ENCODE measurements at places on chromosomes 11 and 22.

DNA sequence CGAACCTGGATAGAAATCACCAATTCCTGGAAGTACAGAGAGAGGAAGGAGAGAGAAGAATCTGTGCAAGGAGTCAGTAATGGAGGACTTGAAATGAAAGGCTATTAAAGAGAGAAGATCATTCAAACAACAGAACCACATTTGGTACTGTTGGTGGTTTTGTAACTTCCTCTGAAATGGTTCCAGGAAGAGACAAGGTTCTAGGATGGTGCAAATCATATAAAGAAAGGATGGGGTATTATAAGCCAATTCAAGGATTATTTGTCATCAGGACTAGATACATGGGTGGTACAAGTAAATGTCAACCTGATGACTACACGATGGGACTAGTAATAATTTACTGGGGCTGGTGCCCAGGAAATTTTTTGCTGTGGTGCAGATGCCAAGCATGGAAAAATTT is 28.9 kb upstream of the TMA7B start:
- no peak for DNase-seq

GRCh38 chr11:125441648-125442410 is 54.2 kb downstream of the FEZ1 start:
- no peak for DNase-seq

DNA sequence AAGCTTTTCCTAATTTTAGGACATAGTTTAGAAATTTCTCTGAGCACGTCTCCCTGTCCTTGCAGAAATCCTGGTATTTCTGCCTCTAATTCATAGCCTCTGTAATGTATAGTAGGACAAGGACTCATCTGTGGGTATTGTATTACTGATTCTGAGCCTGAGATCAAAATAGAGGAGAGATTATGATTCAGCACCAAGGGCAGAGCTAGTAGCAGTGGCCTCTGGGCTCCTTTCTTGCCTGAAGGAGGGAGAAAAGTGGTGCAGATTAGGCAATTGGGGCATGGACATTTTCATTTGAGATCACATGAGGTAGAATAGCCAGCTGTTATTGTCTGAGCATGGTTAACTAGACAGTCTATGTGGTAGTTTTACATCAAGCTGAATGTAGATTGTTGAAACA is 2.8 kb downstream of the MADD start:
- no peak for DNase-seq

- no peak for DNase-seq
Measured at GRCh38 chr11:73229321-73229895, 11.3 kb downstream of the P2RY2 start.

DNA sequence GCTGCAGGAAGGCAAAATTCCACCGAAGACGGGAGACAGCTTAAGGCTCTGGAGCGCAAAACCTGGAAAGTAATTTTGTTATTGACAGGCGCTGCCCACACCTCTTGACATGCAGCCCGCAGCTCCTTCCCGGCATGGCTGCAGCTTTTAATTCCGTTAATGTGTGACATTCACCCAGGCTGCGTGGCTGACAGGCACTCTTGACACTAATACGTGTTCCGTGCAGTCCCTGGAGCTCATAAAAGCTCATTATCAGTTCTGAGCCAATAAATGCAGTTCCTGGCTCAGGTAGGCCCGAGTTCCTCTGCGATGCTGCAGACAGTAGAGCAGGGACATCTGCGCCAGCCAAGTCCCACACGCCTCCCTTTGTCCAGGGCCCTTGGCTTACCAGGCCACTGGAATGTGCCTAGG is 34.8 kb downstream of the TSPAN18 start:
- no peak for DNase-seq

DNA sequence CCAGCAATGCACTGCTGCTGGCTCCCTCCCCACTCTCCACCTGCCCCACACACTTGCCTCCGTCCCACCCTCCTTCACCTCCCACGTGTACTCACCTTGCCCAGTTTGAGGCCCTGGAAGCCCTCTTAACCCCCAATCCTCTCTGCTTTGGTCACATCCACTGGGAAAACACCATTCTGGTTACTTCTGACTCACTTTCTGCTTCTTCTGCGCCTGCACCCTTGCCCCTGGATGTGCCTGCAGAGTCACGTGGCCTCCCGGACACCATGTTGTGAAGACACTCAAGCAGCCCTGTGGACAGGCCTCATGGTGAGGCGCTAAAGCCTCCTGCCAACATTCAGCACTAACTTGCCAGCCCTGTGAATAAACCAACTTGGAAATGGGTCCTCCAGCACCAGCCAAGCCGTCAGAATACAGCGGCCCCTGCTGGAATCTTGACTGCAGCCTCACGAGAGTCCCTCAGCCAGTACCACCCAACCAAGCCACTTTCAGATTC is 2.6 kb upstream of the NAALADL1 start:
- no peak for DNase-seq

DNA sequence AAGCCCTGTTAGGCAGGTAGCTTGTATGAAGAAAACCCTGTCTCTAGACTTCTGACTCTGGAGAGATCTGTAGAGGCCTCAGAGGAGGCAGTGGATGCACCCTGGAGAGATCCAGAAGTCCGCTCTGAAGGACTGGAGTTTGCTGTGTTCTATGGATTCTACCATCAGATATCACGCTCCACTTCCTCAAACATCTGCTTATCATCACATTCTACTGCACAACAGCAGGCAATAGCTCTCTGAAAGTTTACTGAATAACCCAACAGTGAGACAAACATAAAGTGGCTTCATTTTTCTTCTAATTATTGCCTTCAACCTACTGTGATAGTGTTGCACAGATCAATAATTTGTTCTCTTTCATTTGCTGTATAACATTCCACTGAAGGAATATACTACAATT is 59.0 kb upstream of the OR9Q1 start:
- no peak for DNase-seq

DNA sequence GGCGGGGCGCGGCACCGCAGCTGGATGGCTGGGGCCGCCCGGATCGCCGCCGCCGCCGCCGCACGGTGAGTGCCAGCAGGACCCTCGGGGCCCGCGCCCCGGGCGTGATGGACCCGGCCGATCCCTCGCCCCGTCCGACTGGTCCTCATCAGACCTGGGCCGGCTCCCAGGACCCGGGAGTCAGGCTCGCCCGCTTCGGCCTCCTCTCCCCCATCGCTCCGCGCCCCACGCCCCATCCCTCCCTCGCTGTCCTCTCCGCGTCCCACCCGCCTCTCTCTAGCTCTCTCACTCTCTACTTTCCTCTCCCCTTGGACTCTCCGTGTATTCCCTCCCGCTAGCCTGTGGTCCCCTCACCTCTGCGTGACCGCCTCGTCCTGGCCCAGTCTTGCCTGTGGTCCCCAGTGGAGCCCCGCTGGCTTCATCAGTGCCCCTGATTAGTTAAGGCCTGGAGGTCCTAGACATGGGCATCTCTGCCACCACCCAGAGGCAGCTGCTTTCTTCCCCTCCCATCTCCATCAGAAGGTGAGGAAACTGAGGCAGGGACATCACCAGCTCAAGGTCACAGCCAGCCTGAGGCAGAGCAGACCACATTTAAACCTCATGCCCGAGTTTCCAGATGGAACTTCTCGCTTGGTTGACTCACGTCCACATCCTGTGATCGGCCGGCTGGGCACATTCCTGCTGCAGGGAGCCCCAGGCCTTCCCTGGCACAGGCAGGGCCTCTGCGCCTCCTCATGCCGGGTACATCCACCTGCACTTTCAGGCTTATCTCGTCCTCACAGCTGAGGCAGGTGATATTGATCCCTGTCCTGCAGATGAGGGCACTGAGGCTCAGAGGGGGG is 429 bp downstream of the SLC39A13 start:
- no peak for DNase-seq

GRCh38 chr11:113475160-113475761 is at the start of gene DRD2:
DRD2 (minus strand) TSS chr11:113475398; CDS start chr11:113424651, 50,747 bp downstream.
- DNase-seq = no peak

All from stimulated activated CD4-positive, alpha-beta T cell treated with anti-CD3 and anti-CD28 coated beads, Interleukin-4, amount 100 ng/mL, for 1 hour (primary cell).